ENCODE measurements at places on chromosomes 13 and 19. TPM values are rescaled to one million over a fixed set of nuclear protein-coding genes. Genes with fewer than 3 reads are reported as not detected.

DNA sequence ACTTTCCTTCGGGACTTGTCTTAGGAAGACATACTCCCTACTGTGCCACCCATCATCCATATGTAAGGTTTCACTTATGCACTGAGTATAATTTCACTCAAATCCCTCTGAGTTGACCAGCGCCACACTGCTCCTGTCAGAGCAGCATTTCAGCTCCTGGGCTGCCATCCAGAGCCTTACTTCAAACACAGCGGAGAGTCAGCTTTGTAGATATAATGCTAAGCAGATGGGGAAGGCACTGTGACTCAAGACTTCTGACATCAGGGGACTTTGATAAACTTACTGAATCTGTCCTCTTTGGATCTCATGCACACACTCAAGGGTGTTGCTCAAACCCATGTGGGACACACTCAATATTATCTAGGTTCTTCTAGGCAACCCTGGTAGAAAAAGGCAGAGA lies 34.9 kb downstream of the DOCK9 start:
- no peak for DNase-seq

- DNase-seq, result no peak
Measured at GRCh38 chr13:27465611-27466010, 15.2 kb upstream of the MTIF3 start.

GRCh38 chr13:107284173-107284572 lies 716.2 kb upstream of the ARGLU1 start:
- no peak for DNase-seq

Gene RRAS
- 64.2 TPM for polyA plus RNA-seq

GRCh38 chr19:28307487-28307886 lies 905.5 kb downstream of the UQCRFS1 start:
- DNase-seq, result no peak

DNA sequence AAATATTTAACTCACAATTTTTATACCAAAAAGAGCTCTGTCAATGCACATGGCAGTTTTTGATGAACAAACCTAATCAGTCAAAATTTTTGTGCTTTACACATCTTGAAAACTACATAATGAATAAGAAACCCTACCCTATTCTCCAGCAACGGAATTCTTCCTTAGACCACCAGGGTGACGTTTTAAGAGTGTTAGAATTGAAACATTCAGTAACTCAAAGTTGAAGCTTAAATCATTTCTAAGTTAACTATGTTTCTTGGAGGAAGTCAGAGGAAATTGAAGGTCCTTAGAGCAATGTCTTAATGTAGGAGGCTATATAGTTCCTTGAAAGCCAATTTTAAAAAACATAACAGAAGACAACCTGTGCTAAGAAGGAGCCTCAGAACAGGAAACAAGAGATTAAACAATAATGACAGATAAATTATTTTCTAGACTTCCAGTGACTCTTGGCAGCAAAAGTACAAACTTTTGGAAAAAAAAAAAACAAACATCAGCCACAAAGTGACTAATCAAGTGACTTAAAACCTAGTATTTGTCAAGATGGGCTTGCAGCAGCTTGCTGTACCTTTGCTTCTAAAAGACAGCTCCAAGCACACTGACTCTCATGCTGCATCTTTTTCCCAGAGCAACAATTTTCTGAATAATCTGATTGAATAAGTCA lies 6.2 kb downstream of the SPRY2 start:
- no peak for DNase-seq

Gene LRRC63
- polyA plus RNA-seq, result not detected
